Adrenal gland (tissue), 19 donors: ENCODE measurements at places on chromosomes 11 and 22. TPM values are rescaled to one million over a fixed set of nuclear protein-coding genes. Genes with fewer than 3 reads are reported as not detected.
A peak's percentile ranks its signal among the peaks of the same experiment; 100 is the strongest.

GRCh38 chr11:62105667-62106191 lies 18.1 kb upstream of the INCENP start:
- no peak for DNase-seq

- no peak for DNase-seq
Observed at GRCh38 chr11:70031631-70032469, 46.3 kb upstream of the ANO1 start.

DNA sequence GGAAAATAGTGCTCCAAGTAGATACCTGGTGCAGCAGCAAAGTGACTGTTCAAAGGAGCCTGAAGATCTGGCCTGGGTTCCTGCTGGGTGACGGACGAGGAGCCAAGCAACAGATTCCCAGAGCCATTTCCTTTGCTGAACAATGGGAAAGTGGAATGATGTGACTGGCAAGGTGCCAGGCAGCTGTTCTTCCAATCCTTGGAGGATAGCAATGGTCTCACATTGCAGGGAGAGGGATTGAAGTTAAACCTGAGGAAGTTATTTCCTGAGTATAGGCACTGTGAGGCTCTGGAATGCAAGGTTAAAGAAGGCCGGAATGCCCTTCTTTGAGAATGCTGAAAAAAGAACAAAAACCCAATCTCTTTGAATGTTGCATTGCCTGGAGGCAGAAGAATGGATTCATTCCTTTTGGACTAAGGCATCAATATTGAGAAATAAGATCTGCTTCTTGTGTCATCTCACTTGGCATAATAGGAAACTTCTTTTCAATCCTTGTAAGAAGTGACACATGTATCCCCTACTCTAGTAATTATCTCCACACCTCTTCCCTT lies 223.8 kb downstream of the BLID start:
- DNase-seq, result peak; percentile 27

DNA sequence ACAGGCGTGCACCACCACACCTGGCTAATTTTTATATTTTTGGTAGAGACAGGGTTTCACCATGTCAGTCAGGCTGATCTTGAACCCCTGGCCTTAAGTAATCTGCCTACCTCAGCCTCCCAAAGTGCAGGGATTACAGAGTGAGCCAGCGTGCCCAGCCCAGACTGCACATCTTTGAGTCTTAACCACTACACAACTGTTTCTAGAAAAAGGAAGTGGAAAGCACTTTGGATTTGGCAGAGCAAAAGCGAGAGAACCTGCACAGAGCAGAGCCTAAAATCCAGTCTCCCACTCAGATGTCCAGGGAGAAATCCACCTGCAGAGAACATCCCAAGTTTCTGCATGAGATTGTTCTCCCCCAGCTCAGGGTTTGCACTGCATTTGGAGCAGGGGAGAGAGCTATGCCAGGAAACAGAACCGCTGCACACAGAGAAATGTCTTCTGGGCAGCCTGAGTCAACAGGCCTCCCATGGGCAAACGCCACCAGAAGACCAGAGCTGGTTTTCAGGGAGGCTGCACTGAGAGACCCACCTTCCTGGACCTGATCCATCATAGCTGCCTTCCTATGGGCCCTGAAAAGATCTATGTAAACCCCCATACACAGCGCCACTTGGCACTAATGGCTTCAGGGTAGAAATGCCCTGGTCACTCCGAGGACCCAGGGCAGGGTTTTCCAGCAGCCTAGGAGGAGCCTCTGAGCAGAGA lies 54.0 kb downstream of the RPUSD4 start:
- no peak for DNase-seq

GRCh38 chr11:110095554-110095953 lies 2.4 kb downstream of the ZC3H12C start:
- DNase-seq, result peak; percentile 53

DNA sequence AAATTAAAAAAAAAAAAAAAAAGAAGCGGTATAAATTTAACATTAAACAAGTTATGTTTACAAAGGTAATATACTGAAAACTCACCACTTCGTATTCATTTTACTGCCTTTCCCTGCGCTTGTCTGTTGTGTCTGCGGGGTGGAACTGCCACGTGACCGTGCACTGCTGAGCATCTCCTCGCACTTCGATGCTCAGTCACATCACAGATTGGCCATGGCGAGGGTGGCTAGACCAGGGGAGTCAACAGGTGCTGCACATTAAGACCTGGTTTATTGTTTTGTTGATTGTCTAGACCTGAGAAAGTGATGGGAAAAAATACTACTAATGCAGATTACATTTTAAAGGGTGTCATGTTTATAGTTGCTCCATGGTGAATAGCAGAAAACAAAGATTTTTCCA lies 22.8 kb upstream of the TUB start:
- no peak for DNase-seq

DNA sequence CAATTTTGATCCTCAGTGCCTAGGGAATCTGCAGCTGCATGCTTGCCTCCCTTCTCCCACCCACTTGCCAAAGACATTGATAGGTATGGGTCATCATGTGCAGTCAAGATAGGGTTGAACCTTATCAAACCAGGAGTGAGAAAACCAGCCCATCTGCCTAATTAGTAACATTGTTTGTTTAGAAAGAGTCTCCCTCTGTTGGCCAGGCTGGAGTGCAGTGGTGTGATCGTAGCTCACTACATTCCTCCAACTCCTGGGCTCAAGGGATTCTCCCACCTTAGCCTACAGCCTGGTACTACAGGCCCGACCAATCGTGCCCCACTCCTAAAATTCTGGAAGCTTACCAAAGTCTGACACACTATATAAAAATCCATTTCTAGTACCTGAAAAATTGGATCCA lies 4.6 kb downstream of the C11orf71 start:
- DNase-seq, result no peak

DNA sequence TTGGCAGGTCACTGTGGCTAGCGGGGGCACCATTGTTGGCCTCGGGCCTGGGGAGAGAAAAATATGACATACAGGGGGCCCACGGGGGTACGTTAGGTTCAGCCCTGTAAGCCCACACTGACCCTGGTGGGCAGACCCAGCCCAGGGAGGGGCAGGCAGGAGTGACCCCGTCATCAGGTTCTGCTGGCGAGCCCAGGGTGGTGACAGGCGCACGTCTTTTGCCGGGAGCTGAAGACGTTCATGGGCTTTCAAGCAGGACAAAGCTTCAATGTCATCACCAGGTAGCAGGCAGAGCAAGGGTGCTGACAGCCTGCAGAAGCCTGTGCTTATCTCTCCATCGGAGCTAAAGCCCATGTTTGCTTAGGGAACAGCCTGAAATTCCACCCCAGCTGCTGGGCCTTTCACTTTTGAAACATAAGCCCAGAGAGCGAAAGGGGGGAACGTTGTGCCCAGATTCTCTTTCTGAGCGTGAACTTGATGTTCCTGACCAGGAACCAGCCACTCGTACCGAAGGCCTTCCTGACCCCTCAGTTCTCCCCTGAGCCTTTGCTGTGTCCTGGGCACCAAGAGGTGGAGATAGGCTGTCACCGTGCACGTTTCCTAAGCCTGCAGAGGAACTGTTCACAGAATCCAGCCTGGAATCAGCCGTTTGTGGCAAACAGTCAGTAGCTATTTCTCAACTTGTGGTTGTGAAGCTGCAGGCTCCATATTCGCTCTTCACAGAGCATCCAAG lies 74.0 kb upstream of the ATXN10 start:
- DNase-seq, result no peak

- DNase-seq, result no peak
Observed at GRCh38 chr11:134125507-134125906, 56.6 kb downstream of the JAM3 start.

DNA sequence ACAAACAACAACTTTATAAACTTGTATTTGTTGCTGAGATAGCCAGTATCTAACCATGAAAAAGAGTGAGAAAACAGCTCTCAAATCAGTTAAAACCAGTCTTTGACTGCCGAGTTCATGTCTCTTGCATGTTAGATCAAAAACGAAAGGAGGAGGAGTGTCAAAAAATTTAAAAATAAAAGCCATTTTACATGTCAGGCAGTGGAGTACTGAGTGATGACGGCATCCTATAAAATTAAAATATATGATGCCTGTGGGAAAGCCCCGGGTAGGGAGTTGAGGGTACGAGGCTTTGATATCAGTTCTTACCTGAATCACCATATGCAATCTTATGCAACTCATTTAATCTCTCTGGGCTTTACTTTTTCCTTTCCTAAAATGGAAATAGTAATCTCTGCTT lies 117.3 kb downstream of the ETS1 start:
- DNase-seq, result no peak

E2F8 gene
- polyA plus RNA-seq, result 0.07 TPM

MYO18B gene
- polyA plus RNA-seq, result 0.09 TPM

IFITM10 gene
- polyA plus RNA-seq, result 6.3 TPM

NXPE4 gene
- not detected for polyA plus RNA-seq

TENM4 gene
- polyA plus RNA-seq, result 1.6 TPM

SPON1 gene
- polyA plus RNA-seq, result 6.9 TPM
